ENCODE measurements at places on chromosomes 7 and 10.

DNA sequence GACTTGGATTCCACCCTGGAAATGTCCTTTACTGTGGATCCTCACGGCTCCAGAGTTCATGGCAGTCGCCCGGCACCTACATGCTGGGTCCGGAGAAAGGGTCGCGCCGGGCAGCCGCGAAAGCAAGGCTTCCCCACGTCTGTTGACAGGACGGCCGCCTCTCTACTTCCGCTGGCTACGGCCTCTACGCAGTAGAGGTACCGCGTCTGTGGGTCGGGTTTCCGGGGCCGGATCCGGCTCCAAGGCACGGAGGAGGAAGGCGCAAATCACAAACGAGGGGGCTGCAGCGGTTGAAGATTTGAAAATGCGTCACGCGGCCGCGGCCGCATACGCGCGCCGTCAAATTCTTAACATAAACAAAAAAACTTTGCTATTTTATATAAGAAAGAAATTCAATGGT, 649.6 kb downstream of the REEP3 start:
- DNase-seq, result no peak

DNA sequence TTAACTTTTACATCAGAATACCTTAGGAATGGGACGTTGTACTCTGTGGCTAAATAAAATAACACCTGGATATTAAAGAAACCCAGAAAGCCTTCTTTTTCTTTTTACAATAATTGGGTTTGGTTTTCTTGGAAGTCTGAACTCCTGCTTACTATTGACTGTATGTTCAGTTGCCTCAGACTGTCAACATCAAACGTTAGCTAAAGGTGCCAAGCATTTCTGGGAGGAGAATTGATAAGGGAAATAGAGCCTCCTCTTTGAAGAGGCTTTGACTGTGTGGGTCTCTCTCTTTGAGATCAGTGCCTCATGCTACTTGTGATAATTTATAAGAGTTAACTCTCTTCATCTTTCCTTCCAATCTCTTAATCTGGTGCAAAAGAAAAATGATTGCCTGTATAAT, 224.7 kb upstream of the BMPER start:
- no peak for DNase-seq

DNA sequence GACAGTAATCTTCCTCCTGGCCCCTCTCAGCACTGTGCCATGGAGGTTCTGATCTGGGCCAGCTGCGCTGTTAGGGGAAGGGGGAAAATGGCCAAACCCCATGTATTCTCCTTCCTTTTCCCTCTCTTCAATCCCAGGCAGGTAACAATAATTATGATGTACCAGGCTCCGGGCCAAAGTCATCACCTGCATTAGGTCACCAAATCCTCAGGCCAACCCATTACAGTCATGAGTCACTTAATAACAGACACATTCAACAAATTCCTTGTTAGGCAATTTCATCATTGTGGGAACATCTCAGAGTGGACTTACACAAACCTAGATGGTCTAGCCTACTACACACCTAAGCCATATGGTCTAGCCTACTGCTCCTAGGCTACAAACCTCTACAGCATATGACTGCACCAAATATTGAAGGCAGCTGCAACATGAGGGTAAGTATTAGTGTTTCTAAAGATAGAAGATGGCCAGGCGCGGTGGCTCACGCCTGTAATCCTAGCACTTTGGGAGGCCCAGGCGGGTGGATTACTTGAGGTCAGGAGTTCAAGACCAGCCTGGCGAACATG, 2.2 kb upstream of the HSPB1 start:
- no peak for DNase-seq

- DNase-seq, result no peak
Measured at GRCh38 chr7:47724335-47724982, 142.5 kb upstream of the TNS3 start.

- no peak for DNase-seq
Measured at GRCh38 chr10:89773081-89773480, 71.7 kb downstream of the KIF20B start.

- no peak for DNase-seq
Measured at GRCh38 chr10:110045772-110046171, 38.0 kb downstream of the ADD3 start.

- DNase-seq, result no peak
Measured at GRCh38 chr7:21722371-21722770, 179.5 kb downstream of the DNAH11 start.

GRCh38 chr7:102288285-102288930, 1.7 kb downstream of the SH2B2 start:
- DNase-seq, result no peak

- no peak for DNase-seq
Measured at GRCh38 chr7:143362131-143363015, at the start of gene FAM131B. Gene FAM131B, minus strand, starts transcription at chr7:143362713. Its CDS starts 110 bp downstream, at chr7:143362603.

DNA sequence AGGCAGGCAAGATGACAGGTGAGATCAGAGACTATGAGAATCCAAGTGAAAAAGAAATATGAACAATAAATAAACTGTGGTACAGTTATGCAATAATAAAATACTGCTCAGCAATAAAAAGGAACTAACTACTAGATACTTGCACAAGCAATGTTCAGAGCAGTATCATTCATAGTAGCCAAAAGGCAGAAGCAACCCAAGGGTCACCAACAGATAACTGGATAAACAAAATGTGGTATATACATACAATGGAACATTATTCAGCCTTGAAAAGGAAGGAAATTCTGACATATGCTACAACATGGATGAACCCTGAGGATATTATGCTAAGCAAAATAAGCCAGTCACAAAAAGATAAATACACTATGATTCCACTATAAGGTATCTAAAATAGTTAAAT, 76.9 kb upstream of the KCNIP2 start:
- DNase-seq, result no peak

- no peak for DNase-seq
Measured at GRCh38 chr7:44367475-44368043, 42.2 kb upstream of the CAMK2B start.

GRCh38 chr10:28883741-28884423, 206.6 kb downstream of the BAMBI start:
- DNase-seq, result no peak

DNA sequence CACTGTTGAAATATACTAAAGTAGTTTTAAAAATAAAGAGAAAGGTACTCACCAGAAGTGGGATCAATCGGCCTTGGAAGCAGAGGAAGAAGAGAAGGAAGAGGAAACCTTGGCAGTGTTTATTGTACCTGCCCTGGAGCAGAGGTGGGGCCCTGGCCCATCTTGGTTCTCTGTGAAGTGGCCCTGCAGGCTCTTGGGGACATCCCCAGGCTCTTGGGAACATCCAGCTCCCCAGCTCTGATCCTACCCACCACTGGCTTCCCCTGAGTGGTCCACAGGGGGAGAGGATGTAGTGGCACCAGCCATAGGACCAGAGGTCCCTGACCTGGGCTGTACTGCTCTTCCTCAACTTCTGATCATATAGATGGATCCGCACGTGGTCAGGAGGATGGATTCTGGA, 22.3 kb upstream of the RET start:
- DNase-seq, result no peak

DNA sequence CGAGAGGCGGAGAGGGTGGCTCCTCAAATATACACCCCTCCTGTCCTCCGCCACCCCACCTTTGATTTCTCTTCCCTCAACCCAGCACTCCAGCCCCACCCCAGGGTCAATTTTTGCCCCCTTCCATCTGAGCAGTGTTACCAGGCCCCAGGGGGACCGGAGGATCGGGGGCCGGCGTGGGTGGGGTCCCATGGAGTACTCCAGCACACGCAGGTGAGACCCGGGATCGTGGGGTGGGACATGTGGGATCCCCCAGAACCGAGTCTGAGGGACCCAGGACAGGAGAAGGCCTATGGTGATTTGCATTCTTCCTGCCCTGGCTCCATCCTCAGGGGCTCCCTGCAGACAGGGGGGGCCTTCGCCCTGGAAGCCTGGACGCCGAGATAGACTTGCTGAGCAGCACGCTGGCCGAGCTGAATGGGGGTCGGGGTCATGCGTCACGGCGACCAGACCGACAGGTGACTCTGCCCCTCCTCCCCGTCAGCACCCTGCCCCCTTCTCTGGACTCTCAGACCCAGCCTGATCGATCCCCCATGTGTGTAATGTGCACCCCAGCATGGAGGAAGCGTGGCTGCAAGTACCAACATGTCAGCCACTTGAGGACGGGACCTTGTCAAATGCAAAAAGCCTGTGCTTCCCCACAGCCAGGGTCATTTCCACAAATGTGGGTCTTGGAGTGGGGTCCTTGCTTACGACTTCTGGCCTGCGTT, 744 bp downstream of the TRIP6 start:
- DNase-seq, result no peak

- DNase-seq, result no peak
Measured at GRCh38 chr10:15113766-15114165, 16.6 kb downstream of the RPP38 start.

DNA sequence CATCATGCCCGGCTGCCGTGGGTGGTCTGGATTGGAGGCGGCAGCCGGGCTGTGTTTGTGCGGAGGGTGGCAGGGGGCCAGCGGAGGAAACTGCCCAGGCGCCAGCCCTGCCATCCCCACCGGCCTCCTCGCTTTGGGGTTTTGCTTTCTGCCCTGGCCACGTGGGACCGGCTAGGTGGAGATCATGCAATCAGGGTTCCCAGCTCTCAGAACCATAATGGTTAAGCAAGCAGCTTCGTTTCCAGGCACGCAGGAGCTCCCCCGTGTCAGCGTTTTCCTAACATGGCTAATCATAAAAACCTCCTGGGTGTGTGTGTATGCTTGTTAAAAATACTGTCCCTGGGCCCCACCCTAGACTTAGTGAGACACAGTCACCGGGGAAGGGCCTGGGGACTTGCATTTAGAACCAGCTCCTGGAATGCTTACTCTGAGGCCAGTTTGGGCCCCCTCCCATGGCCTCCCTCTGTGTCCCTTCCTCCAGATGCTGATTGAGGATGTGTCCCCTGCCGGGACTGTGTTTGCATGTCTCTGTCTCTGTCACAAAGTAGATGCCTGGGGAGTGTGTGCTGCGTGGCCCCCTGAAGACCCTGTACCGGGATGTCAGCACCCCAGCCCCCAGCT, 119.3 kb downstream of the CUX1 start:
- no peak for DNase-seq

- no peak for DNase-seq
Measured at GRCh38 chr7:149821191-149822148, 16.7 kb upstream of the ZNF862 start.

DNA sequence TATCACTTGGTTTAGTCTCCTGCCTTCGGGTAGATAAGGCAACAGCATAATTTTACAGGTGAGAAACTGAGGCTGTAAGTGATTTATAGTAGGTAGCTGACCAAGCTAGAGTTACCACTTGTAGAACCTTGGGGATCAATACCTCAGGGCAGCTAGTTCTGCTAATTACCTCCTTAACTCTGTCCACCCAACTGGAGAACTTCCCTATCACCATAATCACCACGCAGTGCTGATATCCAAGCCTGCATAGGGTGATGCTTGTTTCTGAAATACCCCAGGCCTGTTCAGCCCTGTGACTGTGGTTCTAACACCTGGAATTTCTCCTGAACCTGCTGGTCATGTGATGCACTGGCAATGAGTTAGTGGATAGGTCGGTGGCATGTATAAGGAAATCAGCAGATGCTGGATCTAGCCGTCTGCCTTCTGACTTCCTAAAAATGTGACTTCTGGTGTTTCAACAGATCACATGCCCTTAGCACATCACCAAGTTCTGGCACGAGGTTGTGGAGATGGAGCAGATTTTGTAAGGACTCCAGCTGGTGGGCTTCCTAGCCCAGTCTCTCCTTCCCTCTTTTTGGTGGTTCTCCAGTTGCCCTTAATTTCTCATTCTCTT, 15.3 kb downstream of the PLAU start:
- no peak for DNase-seq

GRCh38 chr7:50394315-50394714, 55.8 kb downstream of the FIGNL1 start:
- DNase-seq, result no peak

GRCh38 chr7:28953633-28954032, 4.5 kb downstream of the TRIL start:
- DNase-seq, result no peak

- no peak for DNase-seq
Measured at GRCh38 chr10:129020651-129021330, 446.2 kb upstream of the MGMT start.

- no peak for DNase-seq
Measured at GRCh38 chr7:37537439-37537838, 88.8 kb upstream of the ELMO1 start.

DNA sequence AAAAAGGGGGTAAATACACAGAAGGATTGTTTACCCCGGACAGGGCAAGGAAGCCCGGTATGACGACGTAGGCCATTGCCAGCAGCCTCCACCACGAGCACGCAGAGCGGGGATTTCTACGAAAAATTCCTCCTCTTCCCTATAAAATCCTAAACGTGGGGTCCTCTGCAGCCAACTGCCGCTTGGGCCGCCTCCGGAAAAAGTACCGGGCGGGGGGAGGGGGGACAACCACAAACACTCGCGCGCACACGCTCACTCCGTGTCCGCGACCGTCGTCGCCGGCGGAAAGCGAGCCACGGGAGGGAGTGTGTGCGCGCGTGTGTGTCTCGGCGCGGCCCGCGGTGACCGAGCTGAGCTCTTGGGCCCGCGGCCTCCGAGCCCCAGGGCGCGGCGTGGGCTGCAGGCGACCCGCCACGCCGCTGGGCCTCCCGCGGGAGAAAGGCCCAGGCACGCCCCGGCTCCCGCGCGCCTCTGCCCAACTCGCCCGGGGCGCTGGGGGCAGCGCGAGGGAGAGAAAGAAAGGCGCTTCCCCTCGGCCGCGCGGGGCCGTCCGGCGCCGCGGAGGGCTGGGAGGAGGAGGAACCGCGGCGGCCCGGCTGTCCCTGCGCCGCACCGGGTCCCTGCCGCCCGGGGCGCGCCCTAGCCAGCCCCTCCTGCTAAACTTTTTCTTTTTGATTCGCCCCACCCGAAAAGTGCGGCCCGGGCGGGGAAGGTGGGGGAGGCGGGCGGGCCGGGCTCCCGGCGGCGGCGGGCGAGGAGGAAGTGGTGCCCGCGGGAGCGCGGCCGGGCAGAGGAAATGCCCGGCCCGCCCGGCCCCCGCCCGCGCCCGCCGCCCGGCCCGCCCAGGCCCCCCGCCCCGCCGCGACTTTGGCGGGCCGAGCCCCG, 1.5 kb downstream of the CTBP2 start:
- DNase-seq, result no peak

DNA sequence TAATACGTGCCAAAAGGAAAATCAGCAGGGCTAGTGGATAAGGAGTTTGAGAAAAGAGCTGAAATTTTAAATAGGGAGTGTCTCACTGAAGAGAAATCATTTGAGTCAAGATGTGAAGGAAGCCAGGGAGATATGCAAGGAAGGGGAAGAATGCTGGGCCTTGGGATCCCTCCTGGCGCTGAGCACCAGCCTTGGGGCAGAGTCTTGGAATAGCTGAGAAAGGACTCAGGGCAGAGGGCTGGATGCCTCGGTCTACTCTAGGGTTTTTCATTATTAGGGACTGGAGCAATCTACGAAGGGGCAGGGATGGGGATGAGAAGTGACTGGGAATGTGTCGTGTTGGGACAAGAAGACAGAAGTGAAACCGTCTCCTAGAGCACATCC, 484 bp downstream of the ZWINT start:
- DNase-seq, result no peak

- DNase-seq, result no peak
Measured at GRCh38 chr7:88104732-88105131, 115.1 kb downstream of the SRI start.

- DNase-seq, result no peak
Measured at GRCh38 chr7:117323851-117324711, 1.2 kb upstream of the WNT2 start.

- no peak for DNase-seq
Measured at GRCh38 chr7:155489862-155490696, 32.1 kb downstream of the EN2 start.

GRCh38 chr10:84356928-84357327, 28.5 kb downstream of the CCSER2 start:
- DNase-seq, result no peak

Measured in activated T-helper 1 cell treated with anti-CD3 and anti-CD28 coated beads, Interleukin-2, amount 50 U/mL, for 16 hours (primary cell).